ENCODE measurements at places on chromosomes 3 and 15.

- no peak for DNase-seq
Observed at GRCh38 chr3:184745526-184745925, 33.7 kb upstream of the MAGEF1 start.

GRCh38 chr15:73872346-73872745 is 1.0 kb upstream of the TBC1D21 start:
- DNase-seq: no peak

- DNase-seq: no peak
Observed at GRCh38 chr3:141915016-141915415, 38.6 kb downstream of the ATP1B3 start.

DNA sequence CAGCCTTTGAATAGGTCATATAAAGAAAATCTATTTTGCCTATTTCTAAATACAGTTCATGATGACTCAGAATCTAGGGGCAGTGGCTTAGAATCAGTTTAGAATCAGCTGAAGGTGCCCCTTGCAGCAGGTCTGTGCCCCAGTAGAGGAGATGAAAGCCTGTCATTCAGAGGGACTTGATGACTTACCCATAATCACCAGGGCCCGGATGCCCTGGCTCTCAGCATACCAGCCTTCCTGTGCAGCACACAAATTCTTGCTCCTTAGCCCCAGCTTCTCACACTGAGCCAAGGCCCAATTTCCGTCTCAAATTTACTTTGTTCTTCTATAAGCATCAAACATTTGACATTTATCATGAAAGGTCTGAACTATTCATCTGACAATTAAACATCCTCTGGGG is 83.2 kb upstream of the EOMES start:
- DNase-seq: no peak

GRCh38 chr3:141279077-141279967 is 47.7 kb downstream of the PXYLP1 start:
- no peak for DNase-seq
